ENCODE measurements at places on chromosomes 3 and 15. TPM values are rescaled to one million over a fixed set of nuclear protein-coding genes. Genes with fewer than 3 reads are reported as not detected.
A peak's percentile ranks its signal among the peaks of the same experiment; 100 is the strongest.

DNA sequence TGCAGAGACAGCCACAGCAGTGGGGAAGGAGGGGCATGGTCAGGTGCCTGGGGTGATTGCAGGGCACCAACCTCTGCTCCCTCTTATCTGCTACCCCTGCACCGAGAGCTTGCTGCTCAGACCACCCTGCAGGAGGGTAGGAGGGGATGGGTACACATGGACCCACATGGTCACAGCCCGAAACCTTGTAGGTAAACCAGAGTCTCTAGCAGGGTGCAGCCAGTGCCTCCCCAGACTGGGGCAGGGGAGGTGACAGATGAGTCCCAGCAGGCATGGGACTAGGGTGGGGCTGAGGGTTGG, 49.2 kb downstream of the FAH start:
- no peak for DNase-seq

- no peak for DNase-seq
Observed at GRCh38 chr3:133464573-133464972, 64.7 kb downstream of the BFSP2 start.

DNA sequence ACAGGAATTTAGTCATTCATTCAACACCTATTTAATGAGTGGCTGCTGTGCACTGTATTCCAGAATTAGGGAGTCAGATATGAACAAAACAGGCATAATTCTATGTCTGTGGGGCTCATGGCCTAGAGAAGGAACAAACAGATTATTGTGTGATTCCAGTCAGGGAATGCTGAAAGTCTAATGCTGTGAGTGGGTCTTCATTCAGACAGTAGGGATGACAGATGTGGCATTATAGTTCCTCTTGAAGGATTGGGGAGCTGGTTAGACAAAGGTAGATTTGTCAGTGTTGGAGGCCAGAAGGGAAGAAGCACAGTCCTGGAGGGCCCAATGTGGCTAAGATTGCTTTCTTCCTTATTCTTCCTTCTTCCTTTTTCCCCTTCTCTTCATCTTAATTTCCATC, 226.4 kb upstream of the EIF1B start:
- no peak for DNase-seq

DNA sequence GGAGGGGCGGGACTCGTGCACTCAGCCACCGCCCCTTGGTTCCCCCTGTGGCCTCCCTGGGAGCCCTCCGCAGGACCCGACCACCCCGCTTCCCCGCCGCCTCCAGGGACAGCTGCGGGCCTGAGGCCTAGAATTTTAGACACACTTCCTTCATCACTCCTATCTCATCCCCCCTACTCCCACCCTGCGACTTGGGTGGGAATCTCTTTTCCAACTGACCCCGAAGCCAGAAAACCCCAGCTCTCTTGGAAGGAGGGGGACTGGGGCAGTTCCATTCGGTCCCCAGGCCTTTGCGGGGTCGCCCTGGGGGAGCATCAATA, 289 bp upstream of the TFDP2 start:
- no peak for DNase-seq

GRCh38 chr3:187789872-187790271, 44.6 kb upstream of the BCL6 start:
- DNase-seq = no peak

GRCh38 chr3:47250309-47251060, 32.1 kb downstream of the KIF9 start:
- peak; percentile 17 for DNase-seq

GRCh38 chr15:92958105-92958504, 58.0 kb downstream of the CHD2 start:
- no peak for DNase-seq

DNA sequence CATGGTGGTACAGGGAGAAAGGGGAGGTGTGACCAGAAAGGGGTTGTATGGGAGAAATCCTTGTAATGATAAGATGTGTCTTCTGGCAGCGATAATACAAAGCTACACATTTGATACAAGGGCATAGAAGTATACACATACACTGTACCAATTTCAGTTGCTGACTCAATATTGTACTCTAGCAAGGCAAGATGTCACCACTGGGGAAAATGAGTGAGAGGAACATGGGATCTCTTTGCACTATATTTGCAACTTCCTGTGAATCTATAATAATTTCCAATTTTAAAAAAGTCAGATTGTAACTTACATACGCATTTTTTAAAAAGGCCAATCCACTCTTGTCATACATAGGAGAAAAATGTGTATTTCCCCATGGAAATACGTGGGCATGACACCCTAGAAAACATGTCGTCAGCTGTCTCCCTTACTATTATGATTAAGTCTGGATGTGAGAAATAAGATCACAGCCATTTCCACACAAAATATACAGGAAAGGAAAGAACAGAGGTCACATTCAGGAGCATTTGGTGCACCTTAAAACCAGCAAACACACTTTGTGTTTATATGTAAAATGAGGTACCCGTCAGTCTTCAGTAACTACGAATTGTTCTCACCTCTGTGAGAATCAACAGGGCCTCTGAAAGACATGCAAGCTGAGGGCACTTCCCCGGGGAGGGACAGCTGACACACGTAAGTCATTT, 22.9 kb downstream of the PRR23E start:
- DNase-seq = no peak

GOLGA8T gene
- 0.35 TPM for polyA plus RNA-seq

ZIC1 gene
- 0.08 TPM for polyA plus RNA-seq

TRPM1 gene
- polyA plus RNA-seq = 0.07 TPM

SKOR1 gene
- polyA plus RNA-seq = 0.70 TPM

Data from left kidney (tissue), 8 donors.